Osteocyte (in vitro differentiated cells): ENCODE measurements at places on chromosomes 5 and 9.

DNA sequence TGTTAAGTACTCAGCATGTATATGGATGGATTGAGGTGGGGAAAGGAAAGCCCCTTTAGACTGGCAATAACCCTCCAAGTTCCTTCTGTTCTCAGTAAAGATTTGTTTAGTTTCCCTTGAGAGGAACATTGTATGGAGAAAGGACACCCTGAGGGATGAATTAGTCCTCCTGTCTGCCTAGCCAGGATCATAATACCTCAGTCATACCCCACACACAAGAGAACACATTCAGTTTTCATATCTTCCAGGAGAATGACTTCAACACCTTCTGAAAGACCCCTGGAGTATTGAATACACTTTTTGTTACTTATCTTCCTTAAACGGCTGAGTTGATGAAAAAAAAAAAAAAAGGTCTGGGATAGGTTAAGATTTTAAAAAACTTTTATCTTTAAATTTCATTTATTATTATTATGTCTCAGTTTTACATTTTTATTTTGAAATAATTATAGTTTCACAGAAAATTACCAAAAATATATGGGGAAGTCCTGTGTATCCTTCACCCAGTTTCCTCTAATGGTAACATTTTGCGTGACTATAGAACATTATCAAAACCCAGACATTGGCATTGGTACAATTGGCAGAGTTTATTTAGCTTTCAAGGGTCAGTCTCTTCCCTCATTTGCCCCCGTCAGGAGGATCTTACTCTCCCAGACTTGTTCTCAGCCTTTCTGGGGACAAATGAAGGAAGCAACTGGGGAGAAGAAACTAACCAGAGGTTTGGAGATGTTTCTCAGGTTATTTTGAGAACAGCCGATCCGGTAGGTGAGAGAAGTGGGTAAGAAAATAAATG lies 88.0 kb downstream of the ACTBL2 start:
- DNase-seq, result no peak

- DNase-seq, result no peak
Observed at GRCh38 chr9:89384783-89385182, 66.5 kb downstream of the SECISBP2 start.

DNA sequence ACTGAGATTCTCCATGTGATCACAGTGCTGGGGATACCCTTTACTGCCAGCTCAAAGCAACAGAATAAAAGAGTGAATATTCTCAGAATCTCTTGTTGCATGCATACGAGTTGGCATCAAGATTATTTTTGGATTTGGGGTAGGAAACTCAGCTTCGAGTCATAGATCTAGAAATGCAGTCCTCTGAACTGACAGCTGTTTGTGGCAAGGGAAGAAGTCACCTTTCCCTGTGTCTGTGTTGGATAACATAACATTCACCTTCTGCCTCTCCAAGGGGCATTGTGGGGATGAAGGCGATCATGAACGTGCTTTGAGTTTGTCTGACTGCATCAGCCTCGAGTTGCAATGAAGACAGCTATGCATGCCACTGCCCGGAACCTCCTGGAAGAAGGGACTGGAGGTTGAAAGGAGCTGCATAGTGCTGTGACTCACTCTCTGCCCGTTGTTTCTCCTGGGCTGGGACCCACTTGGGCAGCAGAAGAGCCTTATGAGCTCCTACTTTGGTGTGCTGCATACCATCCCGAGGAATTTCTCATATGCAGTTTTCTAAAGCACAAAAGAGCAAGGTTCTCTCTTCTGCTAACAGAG lies 231.7 kb downstream of the ARHGAP26 start:
- no peak for DNase-seq

GRCh38 chr9:138077898-138078540 lies 200.4 kb downstream of the CACNA1B start:
- peak; percentile 75 for DNase-seq

GRCh38 chr5:53895091-53895683 lies 334.7 kb downstream of the NDUFS4 start:
- DNase-seq, result no peak

DNA sequence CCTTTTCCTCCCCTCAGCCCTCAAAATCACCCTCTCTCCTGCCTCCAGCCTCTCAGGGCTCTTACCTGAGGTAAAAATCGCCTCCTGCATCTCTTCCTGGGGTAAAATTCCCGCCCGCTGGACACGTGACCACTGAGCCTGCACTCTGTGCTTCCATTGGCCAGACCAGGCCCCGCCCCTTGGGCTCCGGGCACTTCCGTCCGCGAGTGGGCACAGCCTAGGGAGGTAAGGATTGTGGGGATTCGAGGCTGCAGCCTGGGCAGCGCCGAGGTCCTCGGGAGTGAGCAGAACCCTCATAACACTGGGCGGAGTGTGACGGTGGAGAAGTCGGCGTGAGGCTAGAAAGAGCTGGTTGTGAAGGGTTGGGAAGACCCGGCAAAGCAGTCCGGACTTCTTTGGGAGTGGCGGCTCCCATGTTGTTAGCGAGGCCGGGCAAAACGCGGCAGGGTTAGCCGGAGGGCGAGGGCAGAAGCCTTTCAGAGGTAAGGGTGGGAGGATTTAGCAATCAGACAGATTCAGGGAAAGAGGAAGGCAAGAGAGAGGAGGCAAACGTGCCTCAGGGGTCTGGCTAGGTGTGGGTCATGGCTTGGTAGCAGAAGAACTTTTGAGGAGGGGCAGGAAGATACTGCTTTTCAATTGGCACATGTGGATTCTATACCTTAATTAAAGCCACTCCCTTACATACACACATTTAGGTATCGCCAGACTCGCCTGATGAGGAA lies at the start of gene SHOC1:
SHOC1 (minus strand) TSS at position 103 of the 722 bp plus-strand sequence. CDS start 3,519 bp downstream, outside the sequence.
- DNase-seq, result no peak

- DNase-seq, result no peak
Observed at GRCh38 chr5:56493308-56493707, 260.2 kb upstream of the ANKRD55 start.

- no peak for DNase-seq
Observed at GRCh38 chr5:82912462-82912861, 164.7 kb downstream of the TMEM167A start.

GRCh38 chr5:10209004-10209403 lies 40.7 kb downstream of the ATPSCKMT start:
- DNase-seq, result no peak

DNA sequence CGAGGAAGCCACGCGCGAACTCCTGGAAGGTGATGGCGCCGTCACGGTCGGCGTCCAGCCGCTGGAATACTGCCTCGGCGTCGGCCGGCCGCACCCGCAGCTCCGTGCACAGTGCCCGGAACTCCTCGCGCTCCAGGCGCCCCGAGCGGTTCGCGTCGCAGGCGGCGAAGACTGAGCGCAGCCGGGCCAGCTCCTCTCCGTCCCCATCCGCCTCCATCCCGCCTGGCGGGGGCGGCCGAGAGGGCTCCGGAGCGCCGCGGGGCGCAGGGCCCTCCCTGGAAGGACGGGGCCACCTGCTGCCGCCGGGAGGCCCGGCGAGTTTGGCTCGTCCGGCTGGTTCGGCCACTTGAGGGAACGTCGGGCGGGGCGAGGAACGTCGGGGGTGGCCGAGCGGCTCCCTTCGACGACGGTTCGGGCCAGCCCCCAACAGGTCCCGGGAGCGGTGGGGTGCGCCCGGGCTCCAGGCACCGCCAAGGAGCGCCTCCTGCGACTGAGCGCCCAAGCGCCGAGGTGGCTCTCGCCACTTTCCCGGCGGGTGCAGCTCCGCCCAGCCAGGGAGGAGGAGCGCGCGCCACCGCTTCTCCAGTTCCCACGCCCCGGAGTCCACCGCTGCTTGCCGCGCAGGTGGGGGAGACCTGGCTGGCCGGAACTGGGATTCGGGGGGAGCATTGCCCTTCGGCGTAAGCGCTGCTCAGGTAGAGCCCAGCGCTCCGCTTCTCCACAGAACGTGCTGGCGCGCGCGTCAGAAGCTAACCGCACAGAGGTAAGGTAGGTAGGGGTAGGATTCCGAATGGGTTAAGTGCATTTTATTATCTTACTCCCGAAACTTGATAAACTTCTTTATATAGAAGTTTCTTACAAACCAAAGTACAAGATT lies at the start of gene RASEF:
RASEF (minus strand) TSS at position 492 of the 877 bp plus-strand sequence; CDS start at position 217, 275 bp downstream.
- DNase-seq, result no peak

GRCh38 chr9:116718111-116718510 lies 31.0 kb downstream of the TRIM32 start:
- no peak for DNase-seq

DNA sequence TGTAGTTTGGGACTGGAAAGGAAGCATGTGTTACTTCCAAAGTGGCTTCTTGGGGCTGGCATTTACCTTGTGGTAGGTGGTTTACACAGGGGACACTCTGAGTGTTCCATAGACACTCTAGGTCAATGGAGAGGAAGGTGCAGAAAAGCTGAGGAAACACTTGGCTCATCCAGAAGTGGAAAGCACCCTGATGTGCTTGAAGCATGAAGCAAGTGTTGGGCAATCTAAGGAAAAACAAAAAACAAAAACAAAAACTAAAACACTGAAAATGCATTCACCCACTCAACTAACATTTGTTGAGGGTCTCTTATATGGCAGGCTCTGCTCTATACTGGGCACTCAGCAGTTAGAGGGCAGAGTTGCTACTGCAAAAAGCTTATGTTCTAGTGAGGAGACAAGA lies 2.9 kb upstream of the ERAP2 start:
- DNase-seq, result no peak

- no peak for DNase-seq
Observed at GRCh38 chr5:78896132-78896531, 89.0 kb downstream of the ARSB start.

GRCh38 chr5:108588323-108588722 lies 159.4 kb upstream of the FER start:
- DNase-seq, result no peak

GRCh38 chr9:125462861-125463291 lies 201.2 kb downstream of the GAPVD1 start:
- DNase-seq, result no peak

DNA sequence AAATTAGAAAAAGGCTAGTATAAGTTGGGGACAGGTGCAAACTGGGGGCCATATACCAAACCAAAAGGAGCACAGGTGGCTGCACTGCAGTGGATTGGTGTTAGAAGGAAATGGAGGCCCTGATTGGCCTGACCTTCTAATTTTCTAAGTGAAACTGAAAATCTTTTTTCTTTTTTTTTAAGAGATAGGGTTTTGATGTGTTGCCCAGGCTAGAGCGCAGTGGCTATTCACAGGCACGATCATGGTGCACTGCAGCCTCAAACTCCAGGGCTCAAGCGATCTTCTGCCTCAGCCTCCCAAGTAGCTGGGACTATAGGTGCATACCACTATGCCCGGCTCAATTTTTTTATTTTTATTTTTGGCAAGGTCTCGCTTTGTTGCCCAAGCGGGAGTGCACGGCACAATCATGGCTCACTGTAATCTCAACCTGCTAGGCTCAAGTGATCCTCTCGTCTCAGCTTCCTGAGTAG lies 9.8 kb upstream of the CCDC69 start:
- DNase-seq, result no peak

GRCh38 chr9:38171538-38171884 lies 102.5 kb upstream of the SHB start:
- no peak for DNase-seq

GRCh38 chr9:111144741-111145140 lies 106.5 kb upstream of the LPAR1 start:
- no peak for DNase-seq

GRCh38 chr9:128689293-128689774 lies 312 bp downstream of the SET start:
- DNase-seq, result no peak

DNA sequence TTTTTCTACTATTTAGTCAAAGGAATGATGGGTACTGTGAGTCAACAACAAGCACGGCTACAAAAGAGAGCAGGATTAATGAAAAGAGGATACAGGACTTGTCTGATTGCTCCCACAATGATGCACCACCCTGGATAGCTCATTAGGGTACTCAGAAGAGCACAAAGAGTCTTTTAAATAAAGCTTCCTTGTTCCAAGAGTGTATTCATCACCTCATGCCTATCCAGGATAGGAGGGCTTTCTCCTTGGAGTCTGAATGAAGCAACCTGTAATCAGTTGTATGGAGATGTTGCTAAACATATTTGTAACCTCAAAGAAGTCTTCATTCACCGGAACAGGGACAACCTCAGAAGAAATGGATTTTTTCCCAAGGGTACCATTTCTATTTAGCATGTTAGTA lies 219.5 kb upstream of the TMEM161B start:
- no peak for DNase-seq

GRCh38 chr9:92860867-92861266 lies 17.0 kb downstream of the ZNF484 start:
- no peak for DNase-seq

DNA sequence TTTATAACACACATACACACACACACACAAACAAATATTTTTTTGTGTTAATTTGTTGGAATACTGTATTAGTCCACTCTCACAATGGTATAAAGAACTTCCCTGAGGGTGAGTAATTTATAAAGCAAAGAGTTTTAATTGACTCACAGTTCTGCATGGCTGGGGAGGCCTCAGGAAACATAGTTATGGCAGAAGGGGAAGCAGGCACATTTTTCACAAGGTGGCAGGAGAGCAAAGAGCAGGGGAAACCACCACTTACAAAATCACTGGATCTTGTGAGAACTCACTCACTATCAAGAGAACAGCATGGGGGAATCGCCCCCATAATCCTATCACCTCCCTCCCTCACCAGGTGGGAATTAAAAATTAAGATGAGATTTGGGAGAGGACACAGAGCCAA lies 205.4 kb upstream of the PTPRD start:
- DNase-seq, result no peak

DNA sequence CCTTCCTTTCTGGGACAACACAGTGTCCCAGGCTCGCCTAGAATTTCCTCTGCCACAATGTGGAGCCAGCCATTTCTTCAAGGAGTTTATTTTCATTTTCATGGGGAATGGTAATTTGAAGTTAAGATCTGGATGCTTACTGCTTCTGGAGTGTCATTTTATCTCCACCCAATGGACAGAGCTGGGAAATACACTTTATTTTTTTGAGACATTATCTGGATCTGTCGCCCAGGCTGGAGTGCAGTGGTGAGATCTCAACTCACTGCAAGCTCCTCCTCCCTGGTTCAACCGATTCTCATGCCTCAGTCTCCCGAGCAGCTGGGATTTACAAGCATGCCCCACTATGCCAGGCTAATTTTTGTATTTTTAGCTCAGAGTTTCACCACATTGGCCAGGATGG lies 12.7 kb upstream of the THG1L start:
- no peak for DNase-seq

GRCh38 chr9:71677209-71677608 lies 91.1 kb downstream of the CEMIP2 start:
- DNase-seq, result no peak

- no peak for DNase-seq
Observed at GRCh38 chr9:134764473-134765269, 115.9 kb upstream of the FCN2 start.

DNA sequence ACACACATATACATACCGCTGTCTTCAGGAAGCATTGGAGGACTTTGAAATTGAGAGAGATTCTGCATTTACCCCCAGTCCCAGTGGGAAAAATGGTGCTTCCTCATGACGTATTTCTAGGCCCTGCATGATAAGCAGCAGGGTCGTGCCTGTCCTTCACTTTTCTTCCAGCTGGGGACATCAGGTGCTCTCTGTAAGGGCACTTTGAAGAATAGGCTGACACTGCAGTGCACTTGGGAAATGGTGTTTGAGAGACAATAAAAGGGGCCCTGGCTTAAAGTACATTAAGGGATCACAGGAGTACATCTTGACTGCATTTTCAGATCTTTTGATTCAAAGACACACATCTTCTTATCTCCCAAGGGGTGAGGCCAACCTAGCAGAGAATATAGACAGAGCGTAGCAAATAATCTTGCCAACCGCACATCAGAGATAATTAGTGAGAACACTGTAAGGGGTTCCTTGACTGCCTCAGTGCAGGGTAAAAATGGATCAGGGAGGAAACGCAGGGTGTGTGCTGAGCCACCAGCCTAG lies 437.9 kb downstream of the CSNK1G3 start:
- no peak for DNase-seq
